Stimulated activated CD4-positive, alpha-beta T cell treated with anti-CD3 and anti-CD28 coated beads, TNF-alpha, amount 100 ng/mL, for 1 hour (primary cell): ENCODE measurements at places on chromosomes 3 and 15.

- no peak for DNase-seq
Measured at GRCh38 chr15:47812470-47812999, 95.2 kb downstream of the SEMA6D start.

DNA sequence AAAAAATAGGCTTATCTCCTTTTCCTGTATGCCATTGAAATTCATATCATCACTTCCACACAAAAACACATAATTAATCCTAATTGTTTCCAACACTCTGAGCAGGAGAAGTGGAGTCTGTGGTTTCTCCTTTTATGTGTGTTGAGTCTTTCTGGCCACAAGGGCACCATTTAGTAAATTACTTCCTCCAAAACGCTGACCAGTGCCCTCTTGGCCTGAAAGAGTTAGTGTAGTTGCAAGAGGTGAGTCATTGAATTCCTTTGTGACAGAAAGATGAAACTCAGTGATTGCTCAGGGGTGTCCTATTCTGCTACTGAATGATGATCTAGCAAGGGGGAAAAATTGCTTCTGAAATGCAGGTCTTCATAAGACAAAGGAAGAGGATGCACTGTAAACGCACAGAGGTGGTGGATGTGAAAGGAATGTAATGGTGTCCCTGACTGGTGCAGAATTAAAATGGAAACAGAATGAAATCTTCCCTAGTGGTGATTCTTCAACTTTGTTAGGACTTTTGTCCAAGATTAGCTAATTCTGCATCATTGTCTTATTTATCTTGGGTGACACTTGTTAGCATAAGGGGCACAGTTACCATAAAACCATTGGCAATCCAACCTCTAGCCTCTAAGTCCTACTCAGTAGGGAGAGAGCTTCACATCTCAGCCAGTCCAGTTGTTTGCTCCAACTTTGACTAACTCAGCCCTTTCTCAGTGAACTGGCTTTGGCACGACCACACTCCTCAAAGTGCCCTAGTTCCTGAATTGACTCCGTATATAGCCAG is 208.4 kb upstream of the NANOGP8 start:
- no peak for DNase-seq

GRCh38 chr3:164620423-164620822 is 457.9 kb downstream of the SI start:
- no peak for DNase-seq

GRCh38 chr3:18012436-18012835 is 270.0 kb upstream of the TBC1D5 start:
- DNase-seq = no peak

- no peak for DNase-seq
Measured at GRCh38 chr3:46553154-46553553, 12.9 kb downstream of the LRRC2 start.

- DNase-seq = no peak
Measured at GRCh38 chr3:117104792-117105191, 395.2 kb downstream of the TUSC7 start.

- DNase-seq = no peak
Measured at GRCh38 chr3:25472153-25472552, 44.1 kb downstream of the RARB start.

- no peak for DNase-seq
Measured at GRCh38 chr3:134334901-134335280, 39.4 kb downstream of the AMOTL2 start.

- no peak for DNase-seq
Measured at GRCh38 chr3:188223936-188224335, 70.0 kb downstream of the LPP start.

DNA sequence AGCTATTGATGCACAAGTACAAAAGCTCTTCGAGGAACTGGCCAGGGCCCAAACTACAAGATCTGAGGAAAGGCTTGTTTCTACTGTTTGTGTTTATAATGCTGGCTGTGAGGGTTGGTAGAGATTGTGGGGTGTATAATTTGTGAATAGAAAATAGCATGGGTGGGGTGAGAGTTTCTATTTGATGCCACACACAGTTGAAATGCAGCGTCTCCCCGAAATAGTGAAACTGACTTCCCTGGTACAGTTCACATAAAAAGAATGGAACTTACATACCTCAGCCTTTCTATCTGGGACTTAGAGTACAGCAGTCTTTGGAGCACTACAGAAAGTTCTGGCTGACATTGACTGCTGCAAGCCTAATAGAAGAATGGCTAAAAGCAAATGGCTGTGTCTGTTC is 91.3 kb downstream of the DTWD1 start:
- DNase-seq = no peak

- no peak for DNase-seq
Measured at GRCh38 chr3:39295184-39295775, 15.4 kb upstream of the CX3CR1 start.

DNA sequence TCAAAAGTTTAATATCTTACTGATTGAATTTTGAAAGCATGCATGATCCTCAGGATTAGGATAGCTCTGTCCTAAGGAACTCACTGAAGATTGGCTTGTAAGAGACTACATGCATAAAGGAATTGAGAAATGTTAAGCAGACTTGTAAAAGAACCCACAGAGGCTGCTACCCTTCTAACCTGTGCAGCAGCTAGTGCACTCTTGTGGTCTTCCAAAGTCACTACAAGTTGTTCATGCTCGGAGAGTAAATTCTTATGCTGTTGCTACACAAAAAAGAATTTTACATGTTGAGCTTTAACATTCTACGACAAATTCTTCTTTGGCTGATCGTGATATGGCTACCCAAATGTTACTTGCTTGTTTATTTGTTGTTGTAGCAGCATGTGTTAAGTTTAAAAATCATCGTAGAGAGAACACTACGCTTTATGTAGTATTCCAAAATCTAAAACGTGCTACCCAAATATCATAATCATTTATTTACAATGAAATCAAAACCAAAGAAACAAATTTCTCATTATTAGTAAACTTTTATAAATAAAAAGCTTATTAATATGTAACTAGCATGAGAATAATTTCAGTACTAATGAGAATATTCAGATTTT is 55.0 kb downstream of the GOLIM4 start:
- no peak for DNase-seq

DNA sequence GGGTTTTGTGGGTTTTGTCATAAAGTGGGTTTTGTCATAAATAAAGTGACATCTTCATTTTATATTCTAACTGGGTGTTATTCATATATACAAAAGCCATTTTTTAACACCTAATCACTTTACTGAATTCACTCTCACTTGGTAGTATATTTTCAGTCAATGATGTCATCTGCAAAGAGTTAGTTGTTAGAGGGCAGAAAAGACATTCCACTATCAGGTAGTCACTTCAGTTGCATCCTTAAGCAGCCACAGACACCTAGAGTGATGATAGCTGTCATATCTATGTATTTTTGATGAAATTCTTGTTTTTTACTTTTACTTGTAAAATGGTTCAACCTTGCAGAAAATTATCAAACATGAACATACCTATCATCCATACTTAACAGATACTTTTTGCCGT is 89.0 kb downstream of the DHX36 start:
- DNase-seq = no peak
